Astrocyte (in vitro differentiated cells and primary cell): ENCODE measurements at places on chromosomes 3 and 15. TPM values are rescaled to one million over a fixed set of nuclear protein-coding genes. Genes with fewer than 3 reads are reported as not detected.

SH2D7 gene
- not detected in 2 replicates for total RNA-seq

ARPP19 gene
- 182 and 198 TPM in 2 replicates for total RNA-seq

SLC12A1 gene
- total RNA-seq: not detected in 2 replicates

SLC25A38 gene
- 33.0 and 34.4 TPM in 2 replicates for total RNA-seq

CRABP1 gene
- total RNA-seq: 0.30 TPM in 1 of 2 replicates, not detected in the other

ISL2 gene
- 1.3 and 2.1 TPM in 2 replicates for total RNA-seq

DNA sequence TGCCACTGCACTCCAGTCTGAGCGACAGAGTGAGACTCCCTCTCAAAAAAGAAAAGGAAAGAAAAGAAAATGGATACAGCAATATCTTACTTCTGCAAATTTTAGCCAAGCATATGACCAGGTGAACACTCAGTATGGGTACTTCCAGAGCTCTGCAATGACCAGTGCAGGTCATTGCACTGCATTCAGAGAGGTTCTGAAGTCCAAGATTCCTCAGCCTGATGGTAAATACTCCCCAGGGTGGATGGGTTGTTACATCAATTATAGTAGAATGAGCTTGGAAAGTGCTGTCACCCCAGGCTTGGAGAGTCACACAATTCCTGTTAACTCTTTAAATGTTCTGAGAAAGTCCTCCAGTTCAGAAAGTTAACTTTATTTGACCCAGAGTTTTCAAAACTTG is 103.7 kb downstream of the RPLP1 start:
- peaks cover 10% of the 10 kb centered on the region for H3K27me3 ChIP-seq
- no peaks in the 10 kb centered on the region for H3K36me3 ChIP-seq
- DNase-seq: no peak
- no peak overlapping the region for H3K4me3 ChIP-seq
- H3K27ac ChIP-seq: no peak overlapping the region

GRCh38 chr3:122973893-122974615 is 53.5 kb downstream of the SEMA5B start:
- peak; percentile 9 for DNase-seq
- H3K27ac ChIP-seq: no peak overlapping the region
- no peaks in the 10 kb centered on the region for H3K36me3 ChIP-seq
- H3K4me3 ChIP-seq: no peak overlapping the region
- H3K27me3 ChIP-seq: peaks cover 34% of the 10 kb centered on the region
- H3K4me1 ChIP-seq: peaks cover 45% of the 10 kb centered on the region

DNA sequence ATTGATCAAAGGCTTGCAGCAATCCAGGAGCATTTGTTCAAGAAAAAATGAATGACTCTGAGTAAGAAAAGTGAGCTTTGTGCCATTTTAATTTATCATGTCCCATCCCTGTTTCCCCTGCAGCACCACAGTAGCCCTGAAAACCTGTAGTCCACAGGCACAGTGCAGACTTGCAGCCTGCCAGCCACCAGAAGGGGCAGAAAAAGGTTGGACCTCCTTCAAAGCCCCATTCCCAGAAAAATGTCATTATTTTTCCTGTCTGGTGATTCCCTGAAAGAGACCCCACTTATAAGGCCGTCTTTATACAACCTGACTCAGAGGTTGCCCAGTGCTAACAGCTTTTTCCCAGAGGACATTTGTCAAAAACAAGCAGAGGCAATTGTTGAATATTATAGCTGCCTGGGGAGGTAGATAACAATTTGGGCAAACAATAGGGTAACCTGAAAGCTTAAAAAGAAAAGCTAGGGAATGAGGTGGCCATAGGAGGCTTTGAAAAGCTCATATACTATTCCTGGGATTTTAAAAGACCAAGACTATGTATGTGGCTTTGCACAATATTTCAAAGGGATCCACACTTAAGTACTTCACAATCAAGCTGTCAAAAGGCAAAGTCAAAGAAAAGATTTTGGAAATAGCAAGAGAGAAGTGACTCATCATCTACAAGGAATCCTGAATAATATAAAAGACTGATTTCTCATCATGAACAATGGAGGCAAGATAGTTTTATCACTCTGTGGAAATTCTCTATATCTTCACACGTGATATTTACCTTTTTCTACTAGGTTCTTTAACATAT is 136.8 kb upstream of the PLXNA1 start:
- H3K36me3 ChIP-seq: no peaks in the 10 kb centered on the region
- peak; percentile 43 for DNase-seq
- no peak overlapping the region for H3K4me3 ChIP-seq
- peaks cover 12% of the 10 kb centered on the region for H3K4me1 ChIP-seq
- H3K27ac ChIP-seq: no peak overlapping the region

DNA sequence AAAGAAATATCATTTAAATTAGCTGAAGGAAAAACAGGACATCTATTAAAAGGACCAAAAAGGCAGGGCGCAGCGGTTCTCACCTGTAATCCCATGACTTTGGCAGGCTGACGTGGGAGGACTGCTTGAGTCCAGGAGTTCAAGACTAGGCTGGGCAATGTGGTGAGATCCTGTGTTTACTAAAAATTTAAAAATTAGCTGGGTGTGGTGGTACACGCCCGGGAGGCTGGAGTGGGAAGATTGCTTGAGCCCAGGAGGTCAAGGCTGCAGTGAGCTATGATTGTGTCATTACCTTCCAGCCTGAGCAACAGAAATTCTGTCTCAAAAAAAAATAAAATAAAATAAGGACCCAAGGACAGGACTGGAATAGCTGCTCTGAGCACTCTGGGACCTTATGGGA is 16.2 kb upstream of the HERC1 start:
- no peak for DNase-seq
- H3K36me3 ChIP-seq: no peaks in the 10 kb centered on the region
- no peak overlapping the region for H3K27ac ChIP-seq
- peaks cover 2% of the 10 kb centered on the region for H3K27me3 ChIP-seq
- H3K4me3 ChIP-seq: no peak overlapping the region

GRCh38 chr3:68256635-68257223 is 602.3 kb upstream of the SUCLG2 start:
- no peaks in the 10 kb centered on the region for H3K27me3 ChIP-seq
- no peak overlapping the region for H3K27ac ChIP-seq
- H3K4me1 ChIP-seq: no peaks in the 10 kb centered on the region
- no peaks in the 10 kb centered on the region for H3K36me3 ChIP-seq
- H3K4me3 ChIP-seq: no peak overlapping the region

- no peaks in the 10 kb centered on the region for H3K36me3 ChIP-seq
- H3K4me3 ChIP-seq: no peak overlapping the region
- no peaks in the 10 kb centered on the region for H3K4me1 ChIP-seq
- peak; percentile 93 for DNase-seq
Observed at GRCh38 chr3:89145995-89146394, 38.6 kb downstream of the EPHA3 start.

GRCh38 chr3:34260271-34261000 is 462.0 kb downstream of the PDCD6IP start:
- peak; percentile 13 for DNase-seq
- H3K4me3 ChIP-seq: no peak overlapping the region
- H3K27ac ChIP-seq: no peak overlapping the region
- peaks cover 12% of the 10 kb centered on the region for H3K4me1 ChIP-seq
- H3K36me3 ChIP-seq: no peaks in the 10 kb centered on the region

- H3K27me3 ChIP-seq: no peaks in the 10 kb centered on the region
- peaks cover 17% of the 10 kb centered on the region for H3K4me1 ChIP-seq
- peak overlapping the region; percentile 41 for H3K27ac ChIP-seq
- no peak overlapping the region for H3K4me3 ChIP-seq
Observed at GRCh38 chr3:31377045-31377642, 155.6 kb upstream of the STT3B start.

DNA sequence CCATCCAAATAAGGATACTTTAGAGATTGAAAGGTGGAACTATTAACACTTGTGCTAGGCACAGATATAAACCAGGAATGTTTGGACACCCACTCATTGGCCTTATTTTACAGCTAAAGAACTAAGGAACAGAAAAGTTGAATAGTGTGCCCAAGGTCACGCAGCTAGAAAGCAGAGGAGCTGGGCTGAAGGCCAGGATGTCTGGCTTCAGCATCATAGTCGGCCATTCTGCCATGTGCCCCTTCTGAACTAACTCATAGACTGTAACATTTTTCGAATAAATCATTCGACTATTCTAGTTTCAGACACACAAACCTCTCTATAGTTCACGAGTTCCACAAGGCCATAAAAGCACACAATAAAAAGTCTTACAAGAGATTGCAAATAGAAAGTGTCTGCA is 71.1 kb downstream of the SUMF1 start:
- H3K4me3 ChIP-seq: no peak overlapping the region
- no peak for DNase-seq
- no peaks in the 10 kb centered on the region for H3K36me3 ChIP-seq
- H3K27ac ChIP-seq: no peak overlapping the region
